GM18507 (cell line): ENCODE measurements at places on chromosomes 16 and 17.

DNA sequence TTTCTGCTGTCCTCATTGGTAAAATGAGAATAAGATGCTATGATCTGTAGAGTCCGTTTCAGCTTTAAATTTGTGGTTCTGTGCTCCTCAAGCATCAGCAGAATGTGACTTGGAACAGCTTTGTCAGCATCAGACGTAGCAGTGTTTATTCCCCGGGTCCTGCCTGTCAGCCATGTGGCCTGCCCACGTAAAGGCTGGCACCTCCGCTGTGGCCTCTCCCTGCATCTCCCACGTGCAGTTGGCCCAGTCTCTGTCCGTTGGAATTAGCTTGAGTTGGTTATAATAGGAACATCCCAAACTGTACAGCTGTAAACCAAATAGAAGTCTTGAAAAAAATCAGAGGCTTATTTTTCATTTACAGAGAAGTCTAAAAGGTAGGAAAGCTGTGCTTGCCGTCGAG lies 61.7 kb downstream of the ARHGAP44 start:
- DNase-seq, result no peak

DNA sequence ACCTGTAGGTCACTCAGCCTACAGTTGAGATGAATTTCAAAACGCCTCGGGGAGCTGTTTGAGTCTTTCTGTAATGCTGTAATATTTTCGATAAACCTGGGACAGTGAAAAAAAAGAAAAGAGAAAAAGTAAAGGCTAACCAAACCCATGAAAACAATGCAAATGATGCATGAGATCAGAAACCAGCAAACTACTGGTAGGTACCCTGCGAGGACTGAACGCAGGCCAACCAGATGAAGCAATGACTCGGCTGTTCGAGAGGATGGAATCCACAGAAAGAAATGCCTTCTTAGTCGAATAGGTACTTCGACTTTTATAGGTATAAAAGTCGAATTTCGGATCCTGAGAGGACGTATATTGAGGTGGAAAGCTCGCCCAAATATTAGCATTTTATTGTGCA lies 509 bp upstream of the ATAD5 start:
- DNase-seq, result no peak

GRCh38 chr17:41483991-41484826 lies 3.3 kb upstream of the KRT35 start:
- no peak for DNase-seq

- peak; percentile 32 for DNase-seq
Observed at GRCh38 chr16:8660841-8661301, 13.5 kb upstream of the ABAT start.

- DNase-seq, result no peak
Observed at GRCh38 chr16:28108590-28109247, 45.2 kb upstream of the GSG1L start.
